NCI-H1694 treated with DMSO at 0.1 percent for 48 hours (cell line): ENCODE measurements at places on chromosomes 2 and 18.
A peak's percentile ranks its signal among the peaks of the same experiment; 100 is the strongest.

GRCh38 chr2:202378662-202379358, 2.7 kb downstream of the BMPR2 start:
- peak; percentile 36 for DNase-seq

DNA sequence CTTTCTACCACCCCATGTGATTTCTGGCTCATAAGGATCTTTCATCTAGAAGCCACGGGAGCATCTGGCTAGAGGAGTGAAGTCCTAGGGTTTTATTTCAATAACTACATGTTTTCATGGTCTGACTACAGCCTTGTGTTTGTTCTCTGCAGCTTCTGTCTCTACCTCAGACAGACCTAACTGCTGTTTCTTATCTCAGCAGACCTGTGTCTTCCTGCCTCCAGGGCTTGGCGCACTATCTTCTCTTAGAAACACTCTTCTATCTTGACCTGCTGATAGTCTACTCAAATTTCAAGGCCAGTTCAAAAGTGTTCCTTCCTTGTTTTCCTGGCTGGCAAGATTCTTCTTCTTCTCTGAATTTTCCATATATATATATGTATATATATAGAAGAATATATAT, 11.0 kb upstream of the TRIB2 start:
- no peak for DNase-seq

DNA sequence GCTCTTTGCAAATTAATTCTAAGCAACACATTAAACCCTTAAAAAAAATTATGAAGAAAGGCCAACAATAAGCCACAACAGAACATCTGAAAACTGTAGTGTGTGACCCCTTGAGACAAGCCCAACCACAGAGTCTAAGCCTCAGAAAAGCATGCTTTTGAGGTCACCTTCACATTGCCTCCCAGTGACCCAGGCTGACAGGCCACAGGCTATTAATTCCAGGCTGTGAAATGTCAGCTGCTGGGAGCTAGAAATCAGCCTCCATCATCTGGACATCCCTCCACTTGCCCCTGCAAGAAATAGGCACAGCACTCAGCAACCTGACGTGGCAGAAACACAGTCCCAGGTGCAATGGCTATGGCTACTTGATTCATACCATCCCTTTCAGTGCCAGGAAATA, 179.4 kb upstream of the ZFP36L2 start:
- no peak for DNase-seq

GRCh38 chr2:164642268-164642667, 21.0 kb upstream of the GRB14 start:
- no peak for DNase-seq

- no peak for DNase-seq
These were observed 6.8 kb downstream of the PKP4 start for GRCh38 chr2:158463496-158464095.

DNA sequence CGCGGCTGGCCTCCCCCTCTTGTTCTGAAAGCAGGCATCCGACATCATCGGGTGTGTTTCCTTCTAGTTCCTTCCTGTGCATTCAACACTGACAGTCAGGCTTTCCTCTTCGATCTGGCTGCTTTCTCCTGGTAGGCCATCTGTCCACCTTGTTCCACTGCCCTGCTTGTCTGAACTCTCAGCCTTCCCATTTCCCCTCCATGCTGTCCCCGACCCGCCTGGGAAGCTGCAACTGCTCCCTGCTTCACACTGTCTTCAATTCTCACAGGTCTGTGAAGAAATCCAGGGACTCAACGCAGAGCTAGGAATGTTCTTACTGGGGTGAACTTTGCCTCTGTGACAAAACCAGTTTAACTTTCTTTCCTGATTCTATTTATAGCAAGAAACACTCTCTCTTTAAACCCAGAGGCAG, 43.0 kb downstream of the KIF3C start:
- DNase-seq, result no peak

DNA sequence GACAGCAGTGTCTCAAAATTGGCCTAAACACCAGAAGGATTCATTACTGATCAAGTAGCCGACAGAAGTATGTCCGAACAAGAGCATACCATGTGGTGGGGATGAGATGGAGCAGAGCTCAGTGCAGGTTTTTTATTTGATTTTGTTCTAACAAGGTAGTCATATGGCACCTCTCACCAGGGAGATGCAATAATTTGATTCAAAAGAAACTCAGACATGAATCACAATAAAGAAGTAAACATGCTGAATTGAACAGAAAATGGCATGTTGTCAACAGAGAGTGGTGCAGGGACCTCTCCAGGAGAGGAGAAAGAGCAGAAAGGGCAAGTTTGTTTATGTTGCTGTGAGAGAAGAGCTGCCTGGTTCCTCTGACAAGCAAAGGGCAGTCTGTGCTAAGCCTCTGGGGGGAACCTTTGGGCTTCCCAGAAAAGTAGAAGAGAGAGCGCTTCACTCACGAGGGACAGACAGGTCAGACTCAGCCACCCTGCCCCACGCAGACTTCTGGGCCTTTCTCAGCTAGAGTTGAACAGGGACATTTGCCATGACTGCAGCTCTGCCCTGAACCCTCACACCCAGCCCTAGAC, 351.3 kb upstream of the RAB12 start:
- no peak for DNase-seq

DNA sequence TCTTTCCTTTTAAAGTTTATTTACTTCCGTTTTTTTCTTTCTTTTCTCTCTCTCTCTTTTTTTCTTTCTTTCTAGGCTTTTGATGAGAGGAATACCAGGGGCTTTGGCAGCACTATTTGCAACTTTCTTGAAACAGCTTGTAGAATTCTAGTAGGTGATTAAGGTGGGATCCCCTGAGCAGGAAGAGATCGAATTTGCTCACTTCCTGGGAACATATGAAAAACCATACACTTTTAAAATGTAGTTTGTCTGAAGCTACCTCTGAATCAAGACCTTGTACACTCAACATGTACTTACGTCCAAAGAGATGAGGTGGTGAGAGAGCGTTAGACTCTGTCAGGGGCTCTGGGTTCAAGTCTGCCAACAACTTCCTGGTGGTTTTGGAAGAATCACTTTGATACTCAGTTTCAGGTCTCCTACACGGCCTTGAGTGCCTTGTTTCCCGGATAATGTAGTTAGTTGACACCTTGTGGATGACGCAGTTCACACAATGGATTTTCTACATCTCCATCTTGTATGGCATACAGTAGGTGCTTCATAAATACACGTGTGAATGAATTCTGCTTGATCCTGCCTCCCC, 229.1 kb downstream of the MYCN start:
- DNase-seq, result no peak

DNA sequence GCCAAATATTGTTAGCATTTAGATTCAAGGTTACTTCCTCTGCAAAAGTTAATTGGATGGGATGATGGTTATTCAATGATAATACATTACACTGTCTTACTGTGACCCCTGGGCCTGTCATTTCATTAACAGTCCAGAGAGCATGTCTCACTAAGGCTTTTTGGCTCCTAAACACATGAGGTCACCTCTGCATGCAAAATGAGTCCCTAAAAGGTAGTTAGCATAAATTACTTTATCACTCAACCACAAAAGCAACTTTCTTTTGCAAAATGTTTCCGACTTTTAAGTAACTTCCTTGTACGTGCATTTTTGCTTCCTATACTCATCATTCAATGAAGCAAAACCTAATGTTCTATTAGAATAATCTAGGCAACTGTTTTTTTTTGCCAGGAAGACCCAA, 16.8 kb upstream of the AGFG1 start:
- DNase-seq, result no peak

GRCh38 chr18:74497324-74497676, 1.1 kb downstream of the CNDP2 start:
- DNase-seq, result no peak

DNA sequence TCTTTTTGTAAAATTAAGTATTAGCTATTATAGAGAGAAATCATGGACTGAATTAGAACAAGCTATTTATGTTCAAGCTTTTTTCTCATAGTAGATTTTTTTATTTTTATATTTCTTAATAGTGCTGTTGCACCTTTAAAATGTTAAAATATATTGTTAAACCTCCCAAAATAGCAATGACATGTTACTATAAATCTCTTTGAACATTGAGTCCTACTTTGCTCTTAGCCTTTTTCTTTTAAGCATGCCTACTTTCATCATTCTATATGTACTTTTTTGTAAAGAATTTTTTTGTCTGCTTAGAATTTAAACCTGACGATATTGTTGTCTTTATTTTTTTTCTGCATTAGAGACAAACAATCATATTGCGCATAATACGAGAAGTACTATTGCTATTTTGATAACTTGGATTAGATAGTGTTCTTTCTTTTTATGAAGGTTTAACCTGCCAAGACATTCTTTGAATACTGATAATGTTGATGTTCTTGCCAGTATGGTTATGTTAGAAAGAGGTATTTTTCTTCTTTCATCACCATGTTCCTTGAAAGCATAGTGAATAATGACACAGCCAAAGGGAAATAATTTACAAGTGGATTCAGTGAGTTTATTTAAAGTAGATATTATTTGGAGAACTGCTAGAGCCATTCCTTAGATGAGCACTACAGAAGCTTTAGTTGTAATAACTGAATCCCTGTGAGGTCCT, 40.6 kb downstream of the PMS1 start:
- DNase-seq, result no peak

GRCh38 chr18:25181581-25181980, 170.4 kb downstream of the ZNF521 start:
- DNase-seq, result no peak

DNA sequence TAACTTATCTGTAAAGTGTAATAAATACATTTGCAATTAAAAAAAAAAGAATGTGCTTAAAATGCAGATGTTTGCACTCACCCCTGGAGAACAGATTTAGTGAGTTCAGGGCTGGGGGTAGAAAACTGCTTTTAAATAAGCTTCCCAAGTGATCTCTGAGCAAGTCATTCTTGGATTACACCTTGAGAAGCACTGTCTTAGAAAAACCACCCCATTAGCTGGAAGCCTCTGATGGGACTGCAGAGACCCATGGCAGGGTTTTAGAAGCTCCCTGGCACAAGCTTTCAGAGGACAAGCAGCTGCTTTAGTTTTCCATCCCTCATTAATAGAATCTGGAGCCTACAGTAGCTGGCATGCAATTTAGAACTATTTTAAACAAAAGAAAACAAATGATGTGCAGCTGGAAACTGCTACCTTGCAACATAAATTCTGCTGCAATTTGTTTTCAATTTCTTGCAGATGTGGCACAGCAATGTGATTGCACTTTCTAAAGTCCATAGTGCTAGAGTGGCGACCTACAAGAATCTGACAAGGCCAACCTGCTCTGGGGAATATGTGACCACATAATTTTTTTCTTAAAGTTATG, 141.5 kb downstream of the CDC42EP3 start:
- DNase-seq, result no peak

GRCh38 chr2:235007664-235008457, 56.0 kb downstream of the SH3BP4 start:
- no peak for DNase-seq

DNA sequence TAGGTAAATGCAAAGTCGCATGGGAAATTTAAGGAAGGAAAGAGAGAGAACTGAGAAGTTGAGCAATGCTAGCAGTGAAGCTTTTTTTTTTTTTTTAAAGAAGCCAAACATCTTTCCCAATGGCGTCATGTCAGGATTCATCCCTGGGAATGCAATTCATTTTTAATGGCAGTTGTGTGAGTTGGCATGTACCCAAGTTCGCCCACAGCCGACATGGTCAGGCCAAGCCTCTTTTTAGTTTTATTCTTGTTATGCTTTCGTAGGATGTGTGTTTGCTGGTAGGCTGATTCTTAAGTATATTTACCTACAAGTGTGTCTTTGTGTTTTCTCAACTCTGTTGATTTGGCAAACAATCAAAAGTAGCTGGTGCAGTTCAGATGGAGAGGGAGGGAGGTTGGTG, 127.6 kb upstream of the ITGA6 start:
- DNase-seq, result no peak

DNA sequence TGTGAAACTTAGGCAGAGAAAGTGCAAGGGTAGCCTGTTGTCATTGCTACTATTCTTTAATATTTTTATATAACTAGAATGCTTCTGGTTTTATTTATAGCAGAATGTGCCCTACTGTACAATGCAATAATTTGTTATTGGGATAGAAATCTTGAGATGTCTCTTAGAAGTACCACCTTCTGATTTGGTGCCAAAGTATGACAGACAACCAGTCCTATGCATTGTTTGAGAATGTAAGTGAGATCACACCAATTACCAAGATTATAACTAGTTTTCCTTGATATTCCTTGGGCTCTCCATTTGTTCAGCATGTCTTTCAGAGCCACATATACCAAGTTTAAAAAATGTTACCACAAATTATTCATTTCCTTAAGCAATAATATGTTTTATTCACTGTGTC, 399.7 kb downstream of the CPS1 start:
- DNase-seq, result no peak

DNA sequence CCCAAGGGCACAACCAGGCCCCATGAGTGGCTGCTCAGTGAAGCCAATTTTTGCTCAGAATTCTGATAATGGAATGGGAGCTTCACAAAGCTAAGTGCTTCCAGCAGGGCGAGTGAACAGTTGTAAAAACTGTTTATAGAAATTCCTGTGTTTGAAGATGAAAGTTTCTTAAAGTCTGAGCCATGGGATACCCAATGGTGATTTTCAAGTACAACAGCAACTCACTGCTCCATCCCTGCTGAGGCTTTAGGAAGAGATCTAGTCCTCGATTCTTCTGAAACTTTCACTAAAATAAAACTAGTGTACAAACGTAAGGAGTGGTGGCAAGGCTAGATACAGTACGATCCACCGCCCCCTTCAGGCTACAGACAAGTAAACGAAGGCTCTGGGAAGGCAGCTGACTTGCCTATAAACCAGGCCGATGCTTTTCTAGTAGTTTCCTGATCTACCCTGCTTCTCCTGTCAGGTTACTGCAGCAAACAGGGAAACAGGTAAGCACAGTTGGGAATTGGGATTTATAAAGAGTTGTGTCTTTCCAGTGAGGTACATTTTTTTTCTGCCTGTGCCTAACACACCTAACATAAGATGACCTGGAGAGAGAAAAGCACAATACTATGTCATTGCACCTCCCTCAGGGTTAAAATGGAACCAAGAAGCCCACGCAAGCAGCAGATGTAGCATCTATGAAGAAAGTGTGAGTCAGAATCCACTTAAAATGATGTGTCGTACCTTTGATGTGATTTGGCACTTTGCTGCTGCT, 108.7 kb downstream of the UXS1 start:
- peak; percentile 5 for DNase-seq

DNA sequence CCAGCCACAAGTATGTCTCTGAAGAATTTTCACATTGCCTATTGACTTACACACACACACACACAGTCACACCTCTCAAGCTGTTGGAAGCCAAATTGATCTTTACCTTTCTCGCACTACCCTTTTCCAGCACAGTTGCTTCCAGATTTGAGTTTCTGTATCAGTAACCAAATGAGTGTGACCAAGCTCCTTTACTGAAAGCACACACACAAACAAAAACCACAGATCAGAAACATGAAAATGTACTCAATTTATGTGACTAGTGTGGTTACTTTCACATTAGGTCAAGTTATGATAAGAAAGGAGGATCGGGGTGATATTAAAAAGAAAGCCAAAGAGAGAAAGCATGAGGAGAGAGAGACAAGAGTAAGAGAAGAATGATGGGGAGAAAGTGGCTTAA, 993.9 kb upstream of the POU3F3 start:
- no peak for DNase-seq
